Smooth muscle cell of the brain vasculature (primary cell): ENCODE measurements at places on chromosomes 11 and 22.

DNA sequence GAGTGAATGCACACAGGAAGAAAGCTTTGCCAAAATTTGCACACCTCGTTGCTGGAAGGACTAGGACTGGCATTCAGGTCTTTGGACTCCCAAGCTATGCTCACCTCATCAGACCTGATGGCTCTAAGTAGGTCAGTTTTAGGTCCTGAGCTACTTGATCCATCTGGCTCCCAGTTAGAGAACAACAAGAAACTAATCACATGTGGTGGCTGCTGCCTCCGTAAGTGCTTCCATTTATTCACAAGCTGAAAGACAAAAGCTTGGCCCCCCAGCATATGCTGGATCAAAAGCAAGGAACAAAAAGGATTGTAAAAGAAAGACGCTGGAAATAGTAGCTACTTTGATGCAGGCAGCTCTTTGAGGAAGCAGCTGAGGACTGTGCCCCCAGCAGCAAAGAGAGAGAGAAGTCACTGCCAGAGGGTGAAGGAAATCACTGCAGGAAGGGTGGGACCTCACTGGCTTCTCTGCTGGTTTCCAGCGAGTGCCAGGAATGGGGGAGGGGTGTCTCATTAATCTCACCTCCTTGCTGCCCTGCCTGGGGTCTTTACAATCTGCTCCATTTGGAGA, 268.9 kb downstream of the KIRREL3 start:
- DNase-seq = no peak

- DNase-seq = no peak
Observed at GRCh38 chr11:15629690-15630321, 515.1 kb downstream of the INSC start.

- DNase-seq = no peak
Observed at GRCh38 chr11:95187723-95188122, 43.3 kb downstream of the SESN3 start.

GRCh38 chr11:132126973-132127899, 756.8 kb downstream of the NTM start:
- peak; percentile 84 for DNase-seq

DNA sequence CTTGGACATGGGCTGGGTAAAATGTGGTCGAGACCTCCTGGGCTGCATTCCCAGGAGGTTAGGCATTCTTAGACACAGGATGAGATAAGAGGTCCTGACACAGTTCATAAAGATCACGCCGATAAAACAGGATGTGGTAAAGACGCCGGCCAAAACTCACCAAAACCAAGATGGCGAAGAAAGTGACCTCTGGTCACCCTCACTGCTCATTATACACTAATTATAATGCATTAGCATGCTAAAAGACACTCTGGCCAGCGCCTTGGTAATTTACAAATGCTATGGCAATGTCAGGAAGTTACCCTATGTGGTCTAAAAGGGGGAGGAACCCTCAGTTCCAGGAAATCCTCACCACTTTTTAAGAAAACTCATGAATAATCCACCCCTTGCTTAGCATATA, 983.3 kb downstream of the OPCML start:
- no peak for DNase-seq

GRCh38 chr11:122307476-122308035, 191.5 kb upstream of the BLID start:
- DNase-seq = no peak

GRCh38 chr11:117859488-117860112, 16.9 kb downstream of the FXYD6 start:
- no peak for DNase-seq

- DNase-seq = peak; percentile 69
Observed at GRCh38 chr22:38034278-38034882, 22.8 kb upstream of the PICK1 start.

DNA sequence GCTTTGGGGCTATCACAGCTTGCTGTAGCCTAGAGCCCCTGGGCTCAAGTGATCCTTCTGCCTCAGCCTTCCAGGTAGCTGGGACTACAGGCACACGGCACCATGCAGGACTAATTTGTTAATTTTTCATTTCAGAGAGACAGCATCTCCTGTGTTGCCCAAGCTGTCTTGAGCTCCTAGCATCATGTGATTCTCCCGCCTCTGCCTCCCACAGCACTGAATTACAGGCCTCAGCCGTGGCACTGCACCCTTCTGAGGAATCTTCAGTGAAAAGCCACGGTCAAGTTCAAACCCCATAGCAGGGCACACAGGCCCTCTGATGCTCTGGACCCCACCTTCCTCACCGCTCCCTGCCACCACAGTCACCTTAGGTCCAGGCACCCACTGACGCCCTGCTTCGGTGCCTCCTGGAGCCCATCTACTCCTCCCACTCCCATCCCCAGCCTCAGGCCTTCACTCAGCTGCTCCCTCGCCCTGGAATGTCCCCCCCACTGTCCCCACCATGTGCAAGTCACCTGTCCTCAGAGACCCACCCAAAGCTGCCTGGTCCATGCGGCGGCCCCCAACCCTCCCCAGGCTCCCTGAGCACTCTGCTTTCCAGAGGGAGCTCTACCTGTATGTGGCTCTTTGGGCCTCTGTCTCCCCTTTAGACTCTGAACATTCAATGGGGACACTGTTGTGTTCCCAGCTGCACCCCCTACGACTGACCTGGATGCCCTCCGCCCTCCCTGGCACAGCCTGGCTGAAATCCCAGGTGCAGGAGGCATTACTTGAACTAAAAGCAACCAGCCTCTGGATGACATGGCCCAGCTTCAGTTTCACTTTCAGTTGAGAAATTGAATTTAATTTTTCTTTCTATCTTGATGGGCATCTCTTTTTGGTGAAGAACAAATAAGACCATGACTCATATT, 1.6 kb downstream of the APOL2 start:
- no peak for DNase-seq

GRCh38 chr22:32911503-32911902, 110.0 kb downstream of the TIMP3 start:
- no peak for DNase-seq

GRCh38 chr11:86435711-86436110, 61.0 kb downstream of the CCDC81 start:
- DNase-seq = no peak

DNA sequence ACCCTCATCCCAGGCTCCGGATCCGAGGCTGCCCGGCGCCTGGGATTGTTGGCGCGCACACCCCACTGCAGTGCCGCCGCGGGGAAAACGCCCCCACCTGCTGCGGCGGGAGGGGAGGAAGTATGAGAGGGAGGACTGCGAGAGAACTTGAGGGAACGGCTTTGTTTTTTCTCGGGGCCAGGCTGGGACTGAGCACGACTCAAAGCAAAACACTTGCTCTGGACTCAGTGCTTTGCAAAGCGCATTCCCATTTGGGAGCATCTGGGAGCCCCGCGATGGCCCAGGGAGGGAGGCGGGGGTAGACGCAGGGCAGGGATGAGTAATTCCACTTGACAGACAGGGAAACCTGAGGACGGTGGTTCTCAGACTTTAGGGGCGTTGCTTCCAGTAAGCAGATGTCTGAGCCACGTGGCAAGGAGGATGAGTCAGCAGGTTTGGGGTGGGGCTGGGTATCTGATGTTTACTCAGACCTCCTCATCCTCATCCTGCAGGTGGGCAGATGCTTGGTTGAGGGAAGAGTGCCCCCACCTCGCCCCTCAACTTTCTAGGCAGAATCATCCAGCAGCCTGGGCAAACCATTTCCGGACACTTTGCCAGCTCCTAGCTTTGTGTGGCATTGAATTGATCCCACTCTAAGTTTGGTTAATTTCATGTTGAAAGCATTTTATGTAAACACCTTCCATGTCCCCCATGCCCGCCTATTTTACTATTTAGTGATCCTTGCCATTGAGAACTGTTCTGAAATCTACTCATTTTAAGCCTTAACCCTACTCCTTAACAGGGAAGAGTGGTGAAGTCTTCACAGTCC, 1.5 kb downstream of the MIAT start:
- peak; percentile 67 for DNase-seq

GRCh38 chr11:2772544-2773031, 72.8 kb upstream of the KCNQ1OT1 start:
- DNase-seq = no peak

DNA sequence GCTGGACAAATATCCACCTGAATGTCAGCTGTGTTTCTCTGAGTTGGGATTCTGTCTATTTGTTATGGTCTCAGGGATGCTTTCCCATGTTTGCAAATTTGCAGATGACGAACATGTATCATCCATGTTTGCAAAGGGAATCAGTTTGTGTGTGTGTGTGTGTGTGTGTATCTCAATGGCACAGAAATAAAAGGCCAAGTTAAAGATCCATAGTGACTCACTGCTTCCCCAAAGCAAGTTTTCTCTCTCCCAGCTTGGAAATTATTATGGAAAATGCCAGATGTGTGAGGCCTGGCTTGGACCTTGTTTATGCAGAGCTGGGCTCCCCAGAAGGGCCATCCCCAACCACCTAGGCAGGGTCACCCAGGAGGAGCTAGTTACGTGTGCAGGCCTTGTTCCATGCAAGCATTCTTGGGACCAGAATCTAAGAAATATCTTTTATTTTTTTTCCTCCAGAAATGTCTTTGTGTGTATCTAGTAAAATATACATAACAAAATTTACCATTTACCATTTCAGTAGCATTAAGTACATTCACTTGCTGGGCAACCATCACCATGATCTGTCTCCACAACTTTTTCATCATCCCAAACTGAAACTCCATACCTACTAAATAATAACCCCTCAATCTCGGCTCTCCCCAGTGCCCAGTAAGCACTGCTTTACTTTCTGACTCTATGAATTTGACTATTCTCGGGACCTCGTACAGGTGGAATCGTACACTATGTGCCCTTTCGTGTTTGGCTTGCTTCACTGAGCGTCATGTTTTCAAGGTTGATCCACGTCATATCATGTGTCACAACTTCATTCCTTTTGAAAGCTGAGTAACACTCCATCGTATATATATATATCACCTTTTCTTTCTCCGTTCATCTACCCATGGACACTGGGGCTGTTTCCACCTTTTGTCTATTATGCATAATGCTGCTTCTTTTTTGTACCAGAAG, 56.6 kb upstream of the WNT7B start:
- no peak for DNase-seq

GRCh38 chr11:78254268-78254667, 65.5 kb downstream of the USP35 start:
- no peak for DNase-seq

GRCh38 chr11:1470681-1471611, 15.6 kb downstream of the MOB2 start:
- DNase-seq = no peak

DNA sequence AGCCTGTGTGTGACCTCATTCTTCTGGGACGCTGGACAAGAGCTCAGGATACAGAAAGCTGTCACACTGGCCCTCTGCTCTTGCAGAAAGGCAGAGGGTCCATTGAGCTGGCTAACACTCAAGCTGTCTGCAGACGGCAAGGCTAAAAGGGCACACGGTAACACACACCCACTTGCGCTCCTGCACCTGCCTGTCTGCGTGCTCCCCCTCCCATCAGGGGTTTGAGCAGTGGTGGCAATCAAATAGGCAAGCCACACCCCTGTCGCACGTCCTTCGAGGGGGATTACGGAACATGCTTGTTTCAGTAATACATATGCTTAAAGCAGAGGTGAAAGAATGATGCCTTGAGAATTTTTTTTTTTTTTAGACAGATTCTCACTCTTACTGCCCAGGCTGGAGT, 7.1 kb upstream of the QSER1 start:
- DNase-seq = no peak

- no peak for DNase-seq
Observed at GRCh38 chr11:131642756-131643531, 272.5 kb downstream of the NTM start.

DNA sequence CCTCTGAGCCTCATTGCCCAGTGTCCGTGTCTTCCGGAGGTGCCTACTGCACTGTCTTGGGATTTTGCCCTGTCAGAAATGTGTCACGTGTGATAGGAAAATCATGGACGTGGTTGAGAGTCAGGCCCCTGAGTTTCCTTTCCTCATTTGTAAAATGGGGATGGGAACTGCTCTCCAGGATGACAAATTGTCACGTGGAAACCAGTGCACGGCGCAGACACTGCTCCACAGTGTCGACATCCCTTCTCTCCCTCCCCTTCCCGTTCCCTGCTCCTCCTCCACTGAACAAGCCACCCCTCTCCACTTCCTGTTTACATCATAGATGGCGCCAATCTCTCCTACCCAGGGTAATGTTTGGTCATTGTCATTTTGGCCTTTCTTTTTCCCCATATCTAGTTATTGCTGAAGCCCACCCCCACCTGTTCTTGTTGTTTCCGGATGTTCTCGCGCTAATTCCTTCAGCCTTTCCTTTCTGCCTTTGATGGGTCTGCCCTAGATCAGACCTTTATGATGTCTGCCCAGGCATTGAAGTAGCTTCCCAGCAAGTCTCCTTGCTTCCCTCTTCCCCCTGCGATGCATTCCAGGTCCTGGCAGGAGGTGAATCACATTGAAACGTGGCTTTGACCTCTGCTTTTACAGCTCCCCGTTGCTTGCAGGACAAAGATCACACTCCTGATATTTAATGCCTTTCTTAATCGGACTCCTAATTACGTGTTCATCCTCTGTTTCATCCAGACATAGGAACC, 91.8 kb downstream of the TBC1D22A start:
- no peak for DNase-seq

DNA sequence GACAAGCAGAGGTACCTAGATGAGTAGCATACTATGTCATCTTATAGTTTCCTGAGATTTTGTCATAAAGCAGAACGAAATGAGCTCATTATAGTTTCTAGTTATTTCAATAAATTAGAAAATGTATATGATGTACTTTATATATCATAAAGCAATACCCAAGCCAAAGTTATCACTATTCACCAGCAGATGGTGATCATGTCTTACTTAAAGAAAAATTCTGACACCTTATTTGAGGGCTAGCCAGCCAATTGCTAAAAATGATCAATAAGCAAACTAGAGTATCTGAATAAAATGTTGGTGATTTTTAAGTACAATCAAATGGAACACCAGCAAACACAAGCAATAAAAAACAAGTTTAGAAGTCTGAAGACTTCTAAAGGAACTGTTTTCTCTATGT, 44.1 kb downstream of the RSF1 start:
- no peak for DNase-seq

GRCh38 chr22:24053481-24054226, 42.5 kb downstream of the CABIN1 start:
- no peak for DNase-seq

GRCh38 chr22:38802671-38803121, 8.8 kb upstream of the DNAL4 start:
- DNase-seq = peak; percentile 37

- no peak for DNase-seq
Observed at GRCh38 chr11:111967649-111968048, 30.5 kb downstream of the DIXDC1 start.

- no peak for DNase-seq
Observed at GRCh38 chr11:34707462-34707840, 86.6 kb downstream of the EHF start.

DNA sequence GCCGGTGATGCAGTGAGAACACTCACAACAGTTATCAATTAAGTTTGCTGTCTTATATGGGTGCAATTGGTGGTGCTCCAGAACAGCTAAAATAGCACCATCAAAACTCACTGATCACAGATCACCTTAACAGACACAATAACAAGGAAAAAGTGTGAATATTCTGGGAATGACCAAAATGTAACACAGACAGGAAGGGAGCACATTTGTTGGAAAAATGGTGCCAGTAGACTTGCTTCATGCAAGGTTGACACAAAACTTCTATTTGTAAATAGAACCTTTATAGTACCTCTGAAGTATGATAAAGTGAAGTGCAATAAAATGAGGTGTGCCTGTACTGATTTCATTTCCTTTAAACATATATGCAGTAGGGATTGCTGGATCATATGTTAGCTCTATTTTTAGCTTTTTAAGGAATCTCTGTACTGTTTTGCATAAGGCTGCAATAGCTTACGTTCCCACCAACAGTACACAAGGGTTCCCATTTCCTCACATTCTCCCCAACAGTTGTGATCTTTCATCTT, 56.7 kb upstream of the GLYATL1B start:
- no peak for DNase-seq
